Choroid plexus epithelial cell (primary cell): ENCODE measurements at places on chromosomes 2 and 18.
A peak's percentile ranks its signal among the peaks of the same experiment; 100 is the strongest.

DNA sequence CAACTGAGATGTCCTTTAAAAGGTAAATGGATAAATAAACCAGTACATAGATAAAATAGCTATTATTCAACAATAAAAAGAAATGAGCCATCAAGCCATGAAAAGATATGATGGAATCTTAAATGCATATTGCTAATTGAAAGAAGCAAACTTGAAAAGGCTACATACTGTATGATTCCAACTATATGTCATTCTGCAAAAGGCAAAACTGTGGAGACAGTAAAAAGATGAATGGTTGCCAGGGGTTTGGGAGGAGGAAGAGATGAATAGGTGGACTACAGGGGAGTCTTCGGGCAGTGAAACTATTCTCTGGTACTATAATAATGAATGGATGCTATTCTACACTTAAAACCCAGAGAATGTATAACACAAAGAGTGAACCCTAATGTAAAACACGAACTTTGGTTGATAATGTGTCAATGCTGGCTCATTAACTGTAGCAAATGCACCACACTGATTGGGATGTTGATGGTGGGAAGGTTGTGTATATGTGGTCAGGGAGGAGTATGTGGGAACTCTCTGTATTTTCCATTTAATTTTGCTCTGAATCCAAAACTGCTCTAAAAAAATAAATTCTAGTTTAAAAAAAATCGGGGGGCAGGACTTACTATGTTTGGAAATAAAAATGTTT is 73.7 kb upstream of the MYCN start:
- DNase-seq: no peak

GRCh38 chr18:62420513-62421209 is 95.6 kb downstream of the TNFRSF11A start:
- peak; percentile 47 for DNase-seq

GRCh38 chr2:220123751-220124150 is 496.3 kb downstream of the SLC4A3 start:
- no peak for DNase-seq

- DNase-seq: peak; percentile 98
Measured at GRCh38 chr2:74867841-74868658, 34.1 kb downstream of the HK2 start.

- no peak for DNase-seq
Measured at GRCh38 chr18:78720456-78721237, 259.0 kb upstream of the SALL3 start.

DNA sequence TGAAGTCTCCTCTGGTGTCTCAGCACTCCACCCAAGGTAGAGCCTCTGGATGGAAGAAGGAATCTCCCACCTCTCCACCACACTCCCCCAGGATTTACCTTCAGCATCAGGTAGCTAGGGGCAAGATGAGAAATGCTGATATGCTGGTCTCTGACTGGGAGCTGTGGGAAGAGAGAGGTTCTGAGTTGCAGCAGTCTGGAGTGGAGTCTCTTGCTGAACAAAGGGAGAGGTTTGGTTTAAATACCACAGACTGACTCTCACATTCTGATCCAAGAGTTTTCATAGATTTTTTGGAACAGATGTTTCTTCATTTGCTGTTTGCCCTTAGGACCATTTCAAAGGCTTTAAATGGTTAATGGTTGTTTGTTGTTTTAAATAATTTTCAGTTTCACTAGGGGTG is 1.1 kb upstream of the CFLAR start:
- peak; percentile 62 for DNase-seq

- DNase-seq: peak; percentile 99
Measured at GRCh38 chr2:207238831-207239701, 73.3 kb upstream of the KLF7 start.

GRCh38 chr18:35343488-35343935 is 708 bp downstream of the ZNF24 start:
- peak; percentile 9 for DNase-seq

DNA sequence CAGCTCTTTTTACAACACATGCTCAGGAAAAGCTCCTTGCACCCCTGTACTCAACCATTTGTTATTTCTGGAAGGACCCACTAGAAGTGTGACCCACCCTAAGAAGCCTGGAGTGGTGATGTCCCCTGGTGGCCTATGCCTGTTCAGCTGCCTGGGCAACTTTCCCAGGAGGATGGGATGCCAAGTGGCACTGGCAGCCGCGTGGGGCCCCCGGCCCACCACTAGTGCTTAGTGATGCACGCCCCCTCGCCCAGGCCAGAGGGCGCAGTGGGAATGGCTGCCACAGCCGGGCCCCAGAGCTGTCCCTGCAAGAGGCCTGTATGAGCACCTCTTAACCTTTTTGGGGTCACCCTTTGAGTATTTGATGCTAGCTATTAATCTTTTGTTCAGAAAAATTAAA is 18.1 kb downstream of the IMPA2 start:
- no peak for DNase-seq

DNA sequence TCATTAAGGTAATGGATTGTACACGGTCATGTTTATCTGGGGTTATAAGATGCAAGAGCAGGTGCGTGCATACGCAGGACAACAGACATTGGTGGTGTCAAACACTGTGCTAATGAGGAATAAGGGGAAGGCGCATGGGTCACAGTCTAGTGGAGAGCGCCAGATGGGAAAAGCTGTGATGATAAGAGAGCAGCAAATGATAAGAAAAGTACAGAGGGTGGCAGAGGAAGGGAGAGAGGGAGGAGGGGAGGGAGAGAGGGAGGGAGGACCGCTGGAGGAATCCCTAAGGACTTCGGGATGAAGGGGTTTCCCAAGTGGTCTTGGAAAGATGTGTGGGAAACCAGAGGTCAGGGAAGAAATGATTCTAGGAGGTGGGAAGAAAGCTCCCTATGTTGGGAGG is 2.9 kb downstream of the TNFRSF11A start:
- DNase-seq: no peak

DNA sequence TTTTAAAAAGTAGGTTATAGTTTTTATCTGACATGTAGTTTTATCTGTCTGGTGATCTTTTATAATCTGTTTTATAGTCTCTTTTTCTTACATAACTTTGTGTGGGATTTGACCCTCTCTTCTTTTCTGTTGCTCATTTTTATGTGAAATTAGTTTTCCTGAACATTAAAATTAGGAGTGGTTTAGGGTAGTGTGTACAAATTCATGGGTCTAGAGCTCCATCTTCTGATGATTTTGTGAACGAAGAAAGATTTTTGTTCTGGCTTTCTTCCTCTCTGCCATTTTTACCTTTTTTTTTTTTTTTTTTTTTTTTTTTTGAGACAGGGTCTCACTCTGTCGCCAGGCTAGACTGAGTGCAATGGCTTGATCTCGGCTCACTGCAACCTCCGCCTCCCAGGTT is 46.6 kb downstream of the SLC30A6 start:
- DNase-seq: peak; percentile 25

DNA sequence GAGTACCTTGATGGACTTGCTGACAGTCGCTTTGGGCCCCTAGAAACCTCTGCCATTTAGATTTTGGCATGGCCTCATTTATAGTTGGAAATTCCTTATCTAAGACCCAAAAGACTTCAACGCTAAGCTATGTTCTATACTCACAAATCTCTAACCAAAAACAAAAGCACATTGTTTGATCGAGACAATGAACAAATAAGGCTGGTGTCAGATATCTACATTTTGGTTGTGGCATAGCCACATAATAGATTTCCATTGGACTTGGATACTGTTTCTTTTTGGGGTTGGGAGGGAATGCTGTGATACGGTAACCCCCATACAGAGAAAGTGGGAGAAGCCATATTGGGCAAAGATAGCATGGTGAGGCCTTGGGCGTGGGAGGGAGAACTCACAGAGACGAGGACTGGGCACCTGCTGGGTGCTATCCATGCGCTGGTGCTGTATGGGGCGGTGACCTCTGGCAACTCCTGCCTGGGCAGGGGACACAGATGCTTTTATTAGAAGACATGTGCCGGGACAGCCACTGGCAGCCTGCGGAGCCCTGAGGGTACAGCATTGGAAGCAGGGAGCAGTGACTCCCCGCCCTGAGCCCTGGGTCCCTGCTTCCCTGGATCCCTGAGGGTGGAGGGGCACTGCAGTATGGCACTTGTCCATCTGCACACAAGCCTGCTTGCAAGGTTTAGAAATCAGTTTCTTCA is 97.1 kb downstream of the ASAP2 start:
- no peak for DNase-seq

GRCh38 chr2:162084536-162084935 is 10.5 kb upstream of the DPP4 start:
- DNase-seq: no peak

DNA sequence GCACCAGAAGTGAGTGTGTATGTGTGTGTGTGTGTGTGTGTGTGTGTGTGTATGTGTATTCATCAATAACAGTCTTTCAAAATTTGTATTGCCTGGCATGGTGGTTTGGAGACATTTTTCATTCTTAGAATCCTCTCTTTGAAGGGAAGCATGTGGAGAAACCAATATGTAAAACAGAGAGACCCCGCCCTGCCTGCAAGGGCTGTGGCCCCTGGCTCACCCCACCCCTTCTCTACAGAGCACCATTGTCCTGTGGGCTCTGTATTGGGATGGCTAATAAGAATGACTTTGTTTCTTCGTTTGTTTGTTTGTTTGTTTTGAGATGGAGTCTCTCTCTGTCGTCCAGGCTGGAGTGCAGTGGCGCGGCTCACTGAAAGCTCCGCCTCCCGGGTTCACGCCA is 65.9 kb downstream of the GNAL start:
- no peak for DNase-seq

GRCh38 chr18:40612356-40612755 is 1342.7 kb upstream of the PIK3C3 start:
- no peak for DNase-seq

- peak; percentile 22 for DNase-seq
Measured at GRCh38 chr2:63983986-63984605, 35.1 kb downstream of the VPS54 start.

- DNase-seq: no peak
Measured at GRCh38 chr2:130957915-130958314, 121.2 kb downstream of the ARHGEF4 start.

GRCh38 chr2:38129987-38130386 is 54.0 kb upstream of the CYP1B1 start:
- no peak for DNase-seq

DNA sequence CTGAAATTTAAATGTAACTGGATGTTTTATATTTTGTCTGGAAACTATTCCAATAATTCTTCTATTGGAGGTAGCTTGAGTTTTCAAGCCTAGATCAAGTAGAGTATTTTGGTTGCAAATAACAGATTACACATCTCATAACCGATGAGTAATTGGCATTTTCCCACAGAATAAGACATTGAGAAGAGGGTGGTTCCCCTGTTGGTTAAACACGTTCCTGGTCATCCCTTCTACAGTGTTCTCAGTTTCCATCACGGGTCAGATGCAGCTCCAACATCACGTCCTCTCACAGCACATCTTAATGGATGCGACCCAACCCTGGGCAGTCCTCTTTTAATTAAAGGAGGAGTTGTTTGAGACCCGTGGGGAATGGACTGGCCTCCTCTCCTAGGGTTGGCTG is 149.0 kb upstream of the ZNF516 start:
- no peak for DNase-seq
